ENCODE measurements at places on chromosomes 1 and 21. TPM values are rescaled to one million over a fixed set of nuclear protein-coding genes. Genes with fewer than 3 reads are reported as not detected.

The DNM3 gene
- total RNA-seq = 1.6 TPM

The DR1 gene
- total RNA-seq = 39.3 TPM

The PIK3C2B gene
- 2.5 TPM for total RNA-seq

The PPIAL4G gene
- total RNA-seq = not detected

The TMEM269 gene
- total RNA-seq = not detected

The TSPEAR gene
- not detected for total RNA-seq

The RXRG gene
- total RNA-seq = under 0.01 TPM

The TLCD4 gene
- 0.78 TPM for total RNA-seq

The ILDR2 gene
- total RNA-seq = not detected

The PEAR1 gene
- total RNA-seq = 14.0 TPM

The KIF17 gene
- total RNA-seq = 0.39 TPM

The ETNK2 gene
- total RNA-seq = 8.7 TPM

The LCE1B gene
- not detected for total RNA-seq

The AZIN2 gene
- 2.6 TPM for total RNA-seq

The NHLH1 gene
- total RNA-seq = not detected

The C4BPA gene
- total RNA-seq = not detected

The FCRL5 gene
- not detected for total RNA-seq

The DIO1 gene
- total RNA-seq = not detected

The TAL1 gene
- total RNA-seq = not detected

The LCE1D gene
- not detected for total RNA-seq

Data from epithelial cell of alveolus of lung (primary cell).